ENCODE measurements at places on chromosomes 3 and 15.

DNA sequence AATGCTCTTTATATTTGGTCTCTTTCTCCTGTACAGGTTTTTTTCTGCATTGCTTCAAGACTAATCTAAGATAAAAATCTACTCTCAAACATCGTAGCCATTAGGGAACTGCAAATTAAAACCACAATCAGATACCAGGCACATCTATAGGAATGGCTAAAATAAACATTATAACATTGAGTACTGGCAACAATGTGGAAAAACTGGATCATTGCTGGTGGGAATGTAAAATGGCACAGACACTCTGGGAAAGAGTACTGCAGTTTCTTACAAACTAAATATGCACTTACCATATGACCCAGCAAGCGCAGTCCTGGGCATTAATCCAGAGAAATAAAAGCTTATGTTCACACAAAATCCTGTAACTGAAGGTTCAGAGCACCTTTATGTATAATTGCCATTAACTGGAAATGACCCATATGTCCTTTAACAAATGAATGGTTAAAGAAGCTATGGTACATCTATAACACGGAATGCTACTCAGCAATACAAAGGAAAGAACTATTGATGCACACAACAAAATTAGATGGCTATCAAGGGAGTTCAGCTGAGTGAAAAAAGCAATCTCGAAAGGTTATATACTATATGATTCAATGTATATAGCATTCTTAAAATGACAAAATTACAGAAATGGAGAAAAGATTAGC is 6.3 kb downstream of the ABCC5 start:
- no peak for DNase-seq

DNA sequence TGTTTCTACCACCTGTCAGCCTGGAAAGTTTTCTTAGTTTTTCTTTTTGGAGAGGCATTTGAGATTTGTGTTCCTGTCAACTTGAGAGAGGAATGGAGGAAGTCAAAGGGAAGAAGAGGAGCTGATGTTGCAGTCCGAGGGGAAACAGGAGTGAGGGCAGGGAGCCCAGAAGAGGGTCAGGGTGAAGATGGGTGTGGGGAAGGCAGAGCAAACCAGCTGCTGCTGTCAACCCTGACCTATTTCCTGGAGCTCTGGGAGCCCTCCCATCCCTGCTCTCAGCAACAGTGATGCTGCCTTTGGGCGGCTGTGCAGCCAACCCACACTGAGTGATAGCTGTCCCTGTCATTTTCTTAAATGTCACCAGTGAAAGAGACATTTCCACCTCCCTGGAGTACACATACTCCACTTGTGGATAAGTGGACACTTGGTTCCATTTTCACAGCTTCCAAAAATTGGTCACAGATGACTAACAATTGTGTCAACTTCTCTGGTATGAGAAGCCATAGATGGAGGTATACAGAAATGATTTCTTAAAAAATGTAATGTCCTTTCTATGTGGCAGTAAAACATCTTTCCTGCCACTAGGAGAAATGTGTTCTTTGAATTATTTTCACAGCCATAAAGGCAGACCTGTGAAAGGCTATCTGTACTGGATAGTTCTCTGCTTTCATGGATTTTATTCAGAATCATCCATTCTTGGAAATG is 556.3 kb upstream of the TBL1XR1 start:
- no peak for DNase-seq

DNA sequence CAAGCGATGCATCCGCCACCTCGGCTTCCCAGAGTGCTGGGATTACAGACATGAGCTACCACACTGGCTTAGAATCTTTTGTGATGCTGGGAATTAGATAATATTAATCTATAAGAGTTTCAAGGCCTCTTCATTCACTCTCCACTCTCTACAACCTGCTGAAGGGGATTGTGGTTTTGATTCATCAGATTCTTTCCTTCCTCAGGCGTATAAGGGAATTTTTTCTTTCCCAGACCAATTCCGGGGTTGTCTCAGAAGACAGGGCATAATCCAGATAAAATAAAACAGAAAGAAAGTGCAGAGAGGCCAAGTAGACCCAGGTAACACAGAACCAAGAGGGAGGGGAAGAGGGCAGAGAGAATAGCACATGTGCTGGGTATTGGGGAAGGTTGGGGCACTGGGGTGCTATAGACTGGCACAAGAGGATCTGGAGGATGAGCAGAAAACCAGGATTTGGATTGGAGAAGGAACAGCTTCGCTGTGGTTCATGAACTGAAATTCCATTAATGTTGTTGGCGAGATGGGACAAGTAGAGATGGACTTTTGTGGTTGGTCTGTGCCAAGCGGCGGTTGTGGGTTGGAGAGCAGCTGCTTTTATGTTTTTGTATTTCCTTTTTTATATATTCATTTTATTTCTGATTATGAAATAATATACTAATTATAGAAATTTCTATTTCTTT is 12.8 kb downstream of the ARL6IP5 start:
- no peak for DNase-seq

- no peak for DNase-seq
Observed at GRCh38 chr3:33141006-33141405, 27.2 kb downstream of the CRTAP start.

GRCh38 chr3:168162172-168162571 is 66.4 kb upstream of the GOLIM4 start:
- DNase-seq, result no peak
